Spinal cord (tissue), 10 donors: ENCODE measurements at places on chromosomes 1 and 21. TPM values are rescaled to one million over a fixed set of nuclear protein-coding genes. Genes with fewer than 3 reads are reported as not detected.
A peak's percentile ranks its signal among the peaks of the same experiment; 100 is the strongest.

S100A14 gene
- polyA plus RNA-seq = 0.39 TPM

CYP4A22 gene
- polyA plus RNA-seq = 1.0 TPM

WRAP73 gene
- polyA plus RNA-seq = 22.8 TPM

KCNE1 gene
- polyA plus RNA-seq = 2.7 TPM

TEDDM1 gene
- polyA plus RNA-seq = not detected

KPRP gene
- not detected for polyA plus RNA-seq

CELA3B gene
- not detected for polyA plus RNA-seq

DNA sequence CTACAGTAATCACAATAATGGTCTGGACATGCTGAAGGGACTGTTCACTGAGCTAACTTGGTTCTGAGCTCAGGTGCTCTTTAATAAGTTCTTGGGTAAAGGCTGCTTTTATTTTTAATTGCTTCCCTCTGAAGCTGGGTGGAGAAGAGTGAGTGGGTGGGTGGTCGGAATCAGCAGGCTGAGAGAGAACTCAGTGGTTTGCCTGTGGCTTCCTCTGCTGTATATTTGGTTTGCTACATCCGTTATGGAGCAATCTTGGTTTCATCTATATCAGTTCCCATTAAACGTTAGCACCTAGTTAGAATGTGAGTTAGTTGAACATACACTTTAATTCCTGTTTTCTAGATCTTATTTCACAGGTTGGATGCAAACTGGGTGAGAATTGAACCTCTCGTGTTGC is 23.3 kb downstream of the CNIH4 start:
- no peaks in the 10 kb centered on the region for H3K4me1 ChIP-seq
- peaks cover 18% of the 10 kb centered on the region for H3K36me3 ChIP-seq
- no peak overlapping the region for H3K27ac ChIP-seq
- H3K27me3 ChIP-seq = no peaks in the 10 kb centered on the region
- DNase-seq = no peak
- H3K4me3 ChIP-seq = no peak overlapping the region

DNA sequence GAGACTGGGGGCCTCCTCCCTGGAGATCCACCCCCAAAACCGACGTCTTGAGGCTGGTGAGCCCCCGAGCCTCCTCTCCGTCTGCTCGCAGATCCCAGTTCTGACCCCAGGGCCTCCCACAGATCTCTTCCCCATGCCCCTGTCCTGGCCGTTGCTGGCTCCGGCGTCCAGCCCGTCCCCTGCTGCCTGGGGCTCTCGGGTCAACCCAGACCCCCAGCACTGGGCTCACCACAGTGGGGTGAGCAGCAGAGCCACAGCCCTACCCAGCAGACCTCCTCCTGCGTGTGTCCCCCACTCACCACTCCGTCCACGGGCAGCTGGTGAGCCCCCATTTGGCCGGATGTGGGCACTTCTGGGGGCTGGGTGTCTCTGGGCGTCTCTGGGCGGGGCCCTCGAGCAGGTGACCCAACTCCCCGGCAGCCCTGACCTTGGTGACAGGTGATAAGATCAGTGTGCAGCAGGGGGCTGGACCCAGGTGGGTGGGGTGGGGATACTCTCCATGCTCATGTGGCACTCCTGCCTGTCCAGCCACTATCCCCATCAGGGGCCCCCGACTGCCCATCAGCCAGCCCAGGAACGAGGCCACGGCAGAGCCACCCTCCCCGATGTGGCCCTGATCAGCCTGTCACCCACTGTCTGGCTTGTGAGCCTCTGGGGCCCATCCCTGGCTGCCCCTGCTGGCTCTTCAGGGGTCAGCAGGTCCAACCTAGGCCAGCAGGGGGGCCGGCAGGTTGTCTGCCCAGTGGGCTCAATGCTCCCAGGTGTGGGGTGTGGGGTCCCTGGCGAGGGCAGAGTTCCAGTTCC is 709 bp downstream of the TNFRSF14 start:
- no peak for DNase-seq
- peak overlapping the region; percentile 38 for H3K4me3 ChIP-seq
- H3K4me1 ChIP-seq = peaks cover 39% of the 10 kb centered on the region
- H3K27ac ChIP-seq = peak overlapping the region; percentile 36

UBXN11 gene
- 39.1 TPM for polyA plus RNA-seq

DNA sequence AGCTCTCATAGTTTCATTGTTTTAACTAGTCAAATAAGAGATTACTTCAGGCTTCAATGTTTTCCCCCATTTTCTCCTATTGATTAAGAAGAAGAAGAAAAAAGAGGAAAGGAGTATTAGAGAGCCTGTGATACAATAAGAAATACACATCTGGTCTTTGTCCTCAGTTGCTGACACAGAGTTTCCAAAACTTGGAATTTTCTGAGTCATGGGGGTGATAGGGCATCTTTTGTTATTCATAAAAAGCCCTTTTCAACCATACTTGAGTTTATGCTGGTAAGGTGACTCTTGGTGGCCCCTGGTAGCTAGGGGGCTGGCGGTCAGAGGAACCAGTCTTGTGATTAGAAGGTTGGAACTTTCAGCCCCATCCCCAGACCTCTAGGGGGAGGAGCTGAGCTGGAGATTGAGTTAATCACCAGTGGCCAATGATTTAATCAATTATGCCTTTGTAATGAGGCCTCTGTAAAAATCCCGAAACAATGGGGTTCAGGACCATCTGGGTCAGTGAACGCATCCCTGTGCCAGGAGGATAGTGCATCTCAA is 28.9 kb upstream of the KLF18 start:
- H3K36me3 ChIP-seq = no peaks in the 10 kb centered on the region
- no peak overlapping the region for H3K27ac ChIP-seq
- no peak for DNase-seq
- no peak overlapping the region for H3K4me3 ChIP-seq
- H3K27me3 ChIP-seq = no peaks in the 10 kb centered on the region

- H3K4me3 ChIP-seq = no peak overlapping the region
- peaks cover 39% of the 10 kb centered on the region for H3K36me3 ChIP-seq
- H3K4me1 ChIP-seq = peaks cover 6% of the 10 kb centered on the region
- no peak overlapping the region for H3K27ac ChIP-seq
- DNase-seq = no peak
- no peaks in the 10 kb centered on the region for H3K27me3 ChIP-seq
Measured at GRCh38 chr1:227753999-227754711, 18.9 kb downstream of the SNAP47 start.
